T-cell (primary cell): ENCODE measurements at places on chromosomes 7 and 10.

GRCh38 chr7:52615021-52615695 is 420.3 kb upstream of the POM121L12 start:
- H3K27ac ChIP-seq: no peak overlapping the region
- DNase-seq: no peak
- H3K4me1 ChIP-seq: no peaks in the 10 kb centered on the region
- no peaks in the 10 kb centered on the region for H3K27me3 ChIP-seq

GRCh38 chr10:80172896-80173295 is 32.4 kb downstream of the ANXA11 start:
- H3K36me3 ChIP-seq: peaks cover 64% of the 10 kb centered on the region
- no peaks in the 10 kb centered on the region for H3K27me3 ChIP-seq
- no peak overlapping the region for H3K4me3 ChIP-seq
- H3K4me1 ChIP-seq: no peaks in the 10 kb centered on the region
- DNase-seq: no peak
- H3K27ac ChIP-seq: no peak overlapping the region

DNA sequence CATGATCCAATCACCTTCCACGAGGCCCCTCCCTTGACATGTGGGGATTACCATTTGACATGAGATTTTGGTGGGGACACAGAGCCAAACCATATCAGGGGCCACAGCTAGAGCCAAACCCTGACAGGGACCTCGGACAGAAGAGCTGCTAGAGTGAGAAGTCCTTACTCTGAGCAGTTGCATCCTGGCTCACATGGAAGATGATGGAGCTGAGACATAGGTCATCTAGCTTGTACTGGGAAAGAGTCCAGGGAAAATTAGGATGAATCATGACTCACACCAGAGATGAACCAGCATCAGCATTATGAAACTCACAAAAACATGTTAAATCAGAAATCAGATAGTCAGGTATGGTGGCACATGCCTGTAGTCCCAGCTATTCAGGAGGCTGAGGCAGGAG is 12.8 kb upstream of the FMC1 start:
- no peak overlapping the region for H3K27ac ChIP-seq
- H3K4me1 ChIP-seq: no peaks in the 10 kb centered on the region
- no peaks in the 10 kb centered on the region for H3K36me3 ChIP-seq
- no peak for DNase-seq
- H3K4me3 ChIP-seq: no peak overlapping the region
- H3K27me3 ChIP-seq: no peaks in the 10 kb centered on the region

GRCh38 chr10:11886851-11887250 is 63.7 kb downstream of the PROSER2 start:
- H3K27me3 ChIP-seq: no peaks in the 10 kb centered on the region
- H3K36me3 ChIP-seq: no peaks in the 10 kb centered on the region
- H3K4me1 ChIP-seq: no peaks in the 10 kb centered on the region
- H3K27ac ChIP-seq: no peak overlapping the region
- H3K4me3 ChIP-seq: no peak overlapping the region
- DNase-seq: no peak

DNA sequence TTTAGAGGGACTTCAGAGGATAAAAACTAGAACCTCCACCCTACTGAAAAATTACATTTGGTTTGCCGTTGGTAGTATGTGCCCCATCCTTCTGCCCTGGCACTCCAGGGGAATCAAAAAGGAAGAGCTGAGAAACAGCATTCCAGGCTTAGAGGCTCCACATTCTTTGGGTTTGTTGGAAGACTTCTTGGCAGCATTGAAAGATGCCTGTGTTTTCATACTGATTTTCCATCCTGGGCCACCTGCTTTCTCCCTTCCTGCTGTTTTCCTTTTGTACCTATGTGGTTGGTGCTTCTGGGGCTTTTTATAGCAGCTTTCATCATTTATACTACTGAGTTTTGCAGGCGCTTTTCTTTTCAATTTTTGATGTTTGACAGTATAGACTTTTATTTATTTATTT is 61.7 kb downstream of the AUTS2 start:
- DNase-seq: no peak
- H3K4me1 ChIP-seq: no peaks in the 10 kb centered on the region
- no peaks in the 10 kb centered on the region for H3K27me3 ChIP-seq
- H3K4me3 ChIP-seq: no peak overlapping the region

- no peaks in the 10 kb centered on the region for H3K27me3 ChIP-seq
- peak; percentile 24 for DNase-seq
- H3K27ac ChIP-seq: no peak overlapping the region
- peak overlapping the region; percentile 81 for H3K4me3 ChIP-seq
Measured at GRCh38 chr7:23680414-23681405, 711 bp downstream of the FAM221A start.

DNA sequence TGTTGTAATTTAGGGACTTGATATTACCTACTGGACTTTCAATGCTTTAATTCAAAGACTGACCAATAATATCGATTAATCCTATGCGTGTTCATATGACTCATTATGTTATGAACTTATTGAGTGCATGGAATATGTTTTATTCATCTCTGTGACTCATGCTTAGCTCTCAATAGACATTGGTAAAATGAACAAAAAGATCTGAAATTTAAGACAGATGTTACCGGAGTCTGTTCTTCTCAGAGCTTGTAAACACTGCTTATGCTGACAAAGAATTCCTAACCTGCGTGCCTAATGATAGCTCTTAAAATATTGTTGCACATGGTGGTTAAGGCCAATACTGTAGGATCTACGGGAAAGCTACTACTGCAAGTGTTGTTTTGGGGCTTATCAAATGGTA is 131.5 kb upstream of the ACBD5 start:
- no peaks in the 10 kb centered on the region for H3K4me1 ChIP-seq
- no peak for DNase-seq
- H3K36me3 ChIP-seq: no peaks in the 10 kb centered on the region
- H3K27ac ChIP-seq: no peak overlapping the region

DNA sequence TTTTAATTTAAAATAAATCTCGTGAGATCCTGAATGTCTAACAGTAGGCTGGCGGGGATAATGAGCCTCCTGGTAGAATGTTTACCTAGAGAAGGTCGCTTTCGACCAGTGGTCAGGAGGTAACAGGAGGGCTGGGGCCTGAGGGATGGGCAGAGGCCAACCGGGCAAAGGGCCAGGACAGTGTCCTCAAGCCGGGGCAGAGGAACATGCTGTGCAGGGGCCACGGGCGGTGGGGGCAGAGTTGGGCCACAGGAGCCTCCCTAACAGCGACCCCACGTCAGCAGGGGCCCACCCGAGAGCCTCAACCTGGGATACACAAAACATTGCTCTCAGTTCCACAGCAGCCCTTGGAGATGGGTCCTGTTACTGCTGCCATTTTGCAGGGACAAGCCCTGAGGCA is 14.5 kb downstream of the CFAP46 start:
- H3K4me3 ChIP-seq: no peak overlapping the region
- no peak for DNase-seq
- no peak overlapping the region for H3K27ac ChIP-seq

GRCh38 chr10:18079665-18080295 is 60.4 kb upstream of the CACNB2 start:
- H3K27me3 ChIP-seq: peaks cover 3% of the 10 kb centered on the region
- no peak overlapping the region for H3K27ac ChIP-seq
- DNase-seq: no peak
- no peaks in the 10 kb centered on the region for H3K36me3 ChIP-seq
- no peak overlapping the region for H3K4me3 ChIP-seq
- H3K4me1 ChIP-seq: no peaks in the 10 kb centered on the region

- no peak overlapping the region for H3K27ac ChIP-seq
- no peak overlapping the region for H3K4me3 ChIP-seq
- H3K4me1 ChIP-seq: no peaks in the 10 kb centered on the region
- H3K36me3 ChIP-seq: no peaks in the 10 kb centered on the region
- no peak for DNase-seq
Measured at GRCh38 chr10:77164616-77165311, 472.8 kb downstream of the KCNMA1 start.

GRCh38 chr7:132345543-132346129 is 230.6 kb downstream of the PLXNA4 start:
- no peak overlapping the region for H3K4me3 ChIP-seq
- H3K27me3 ChIP-seq: peaks cover 2% of the 10 kb centered on the region
- DNase-seq: no peak
- no peak overlapping the region for H3K27ac ChIP-seq
- no peaks in the 10 kb centered on the region for H3K36me3 ChIP-seq
- no peaks in the 10 kb centered on the region for H3K4me1 ChIP-seq

DNA sequence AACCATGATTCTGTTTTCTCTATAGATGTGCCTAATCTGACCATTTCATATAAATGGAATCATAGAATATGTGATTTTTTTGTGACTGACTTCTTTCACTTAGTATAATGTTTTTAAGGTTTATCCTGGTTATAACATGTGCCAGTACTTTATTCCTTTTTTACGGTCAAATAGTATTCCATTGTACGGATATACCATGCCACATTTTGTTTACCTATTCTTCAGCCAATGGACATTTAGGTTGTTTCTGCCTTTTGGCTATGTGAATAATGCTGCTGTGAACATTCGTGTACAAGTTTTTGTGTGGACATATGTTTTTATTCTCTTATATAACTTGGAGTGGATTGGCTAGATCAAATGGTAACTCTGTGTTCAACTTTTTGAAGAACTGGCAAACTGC is 178.3 kb upstream of the TCF7L2 start:
- H3K27ac ChIP-seq: no peak overlapping the region
- H3K4me1 ChIP-seq: no peaks in the 10 kb centered on the region
- no peaks in the 10 kb centered on the region for H3K36me3 ChIP-seq
- no peaks in the 10 kb centered on the region for H3K27me3 ChIP-seq
- H3K4me3 ChIP-seq: no peak overlapping the region
- DNase-seq: no peak

GRCh38 chr7:139594911-139595476 is 71.5 kb downstream of the CLEC2L start:
- H3K27ac ChIP-seq: no peak overlapping the region
- H3K36me3 ChIP-seq: peaks cover 73% of the 10 kb centered on the region
- no peaks in the 10 kb centered on the region for H3K27me3 ChIP-seq
- no peak overlapping the region for H3K4me3 ChIP-seq

DNA sequence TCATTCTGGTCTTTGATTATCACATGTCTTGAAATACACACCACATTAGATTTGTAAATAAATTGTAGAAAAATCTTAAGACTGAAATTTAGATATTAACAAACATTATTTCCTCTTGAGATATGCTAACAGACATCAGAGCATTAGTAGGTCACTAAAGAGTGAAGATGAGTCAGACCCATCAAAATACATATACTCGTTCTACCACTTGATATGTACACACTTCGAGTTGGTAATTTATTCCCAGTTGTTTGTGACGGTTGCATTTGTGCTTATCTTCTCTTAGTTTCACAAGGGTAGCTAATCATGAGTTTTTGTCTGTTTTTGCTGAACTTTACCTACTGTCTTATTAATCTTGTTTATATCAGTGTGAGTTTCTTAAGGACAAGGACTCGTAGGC is 383.4 kb downstream of the AUTS2 start:
- H3K27me3 ChIP-seq: no peaks in the 10 kb centered on the region
- DNase-seq: no peak
- H3K4me1 ChIP-seq: no peaks in the 10 kb centered on the region
- no peaks in the 10 kb centered on the region for H3K36me3 ChIP-seq

DNA sequence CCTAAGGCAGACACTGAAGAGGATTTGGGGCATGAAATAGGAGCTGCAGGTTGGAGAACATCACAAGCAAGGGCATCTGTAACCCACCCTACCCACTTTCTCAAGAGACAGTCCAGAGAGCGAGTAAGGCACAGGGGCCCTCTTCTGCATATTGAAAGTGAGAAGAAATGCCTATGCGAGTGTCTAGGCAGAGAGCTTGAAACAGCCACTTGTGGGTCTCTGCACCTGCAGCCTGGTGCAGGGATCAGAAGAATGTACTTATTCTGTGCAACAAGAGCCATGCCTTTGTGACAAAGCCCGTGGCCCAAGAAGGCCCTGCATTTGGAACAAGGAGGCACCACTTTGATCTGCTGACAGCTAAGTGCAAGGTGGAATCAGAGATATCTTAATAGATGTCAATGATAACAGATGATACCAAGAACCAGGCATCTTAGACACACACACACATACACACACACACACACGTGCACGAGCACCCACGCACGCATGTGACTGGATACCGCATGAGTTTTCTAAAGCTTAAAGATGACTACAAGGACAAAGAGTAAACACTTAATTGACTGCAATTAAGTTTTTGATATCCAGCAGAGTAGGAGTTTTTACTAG is 89.3 kb downstream of the NPSR1 start:
- no peak for DNase-seq
- H3K36me3 ChIP-seq: no peaks in the 10 kb centered on the region
- H3K4me1 ChIP-seq: no peaks in the 10 kb centered on the region
- no peaks in the 10 kb centered on the region for H3K27me3 ChIP-seq
- no peak overlapping the region for H3K4me3 ChIP-seq
- H3K27ac ChIP-seq: no peak overlapping the region

DNA sequence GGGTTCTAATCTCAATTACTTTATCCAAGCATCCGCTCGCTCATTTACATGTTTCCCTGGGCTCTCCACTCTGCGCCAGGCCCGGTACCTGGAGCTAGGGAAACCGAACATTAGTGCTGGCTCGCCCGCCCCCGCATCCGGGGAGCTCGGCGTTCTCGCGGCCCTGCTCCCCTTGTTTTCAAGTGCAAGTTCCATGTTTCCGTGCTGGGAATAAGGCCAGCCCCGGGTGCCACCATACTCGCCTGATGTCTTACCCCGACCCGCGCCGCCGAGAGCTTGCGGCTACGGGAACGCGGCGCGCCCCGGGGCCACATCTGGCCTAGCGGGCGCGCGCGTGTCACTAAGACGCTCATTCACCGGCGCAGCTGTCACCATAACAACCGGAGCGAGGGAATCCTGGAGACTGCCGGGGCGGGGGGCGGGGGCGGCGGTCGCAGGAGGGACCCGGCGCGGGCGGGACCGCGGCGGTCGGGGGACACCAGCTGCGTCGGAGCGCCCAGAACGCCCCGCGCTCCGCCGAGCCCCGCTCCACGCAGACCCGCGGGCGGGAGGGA is at the start of gene NEURL1:
Gene NEURL1 (plus strand): TSS at position 344 of the 554 bp plus-strand sequence. CDS start 683 bp downstream, outside the sequence.
- H3K4me1 ChIP-seq: peaks cover 24% of the 10 kb centered on the region
- no peaks in the 10 kb centered on the region for H3K36me3 ChIP-seq
- H3K27me3 ChIP-seq: peaks cover 45% of the 10 kb centered on the region

GRCh38 chr10:47165711-47166404 is 134.1 kb upstream of the GDF10 start:
- peaks cover 10% of the 10 kb centered on the region for H3K4me1 ChIP-seq
- peak overlapping the region; percentile 50 for H3K4me3 ChIP-seq
- H3K36me3 ChIP-seq: no peaks in the 10 kb centered on the region
- no peaks in the 10 kb centered on the region for H3K27me3 ChIP-seq
- DNase-seq: peak; percentile 66
- peak overlapping the region; percentile 89 for H3K27ac ChIP-seq
